ENCODE measurements at places on chromosomes 12 and 14. TPM values are rescaled to one million over a fixed set of nuclear protein-coding genes. Genes with fewer than 3 reads are reported as not detected.

- no peak for DNase-seq
Measured at GRCh38 chr14:103337794-103338193, 3.8 kb downstream of the EIF5 start.

- no peak for DNase-seq
Measured at GRCh38 chr12:9943240-9943639, 11.1 kb upstream of the CLEC2A start.

DNA sequence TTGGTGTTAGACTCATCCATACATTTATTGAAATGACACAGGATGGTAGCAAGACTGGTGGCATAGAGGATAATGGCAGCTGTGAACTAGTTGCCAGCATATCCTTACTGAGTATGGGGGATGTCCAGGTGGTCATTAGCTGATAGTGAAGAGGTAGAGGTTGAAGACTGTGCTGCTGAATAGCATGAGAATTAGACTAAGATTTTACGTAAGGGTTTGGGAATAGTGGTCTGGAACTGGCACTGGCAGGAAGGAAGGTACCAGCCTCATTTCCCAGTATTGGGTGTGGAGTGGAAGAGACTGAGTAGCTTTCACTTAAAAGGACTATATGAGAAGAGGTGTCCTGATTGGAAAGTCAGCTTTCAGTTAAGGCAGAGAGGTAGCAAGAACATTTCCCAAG, 6.5 kb downstream of the ERC1 start:
- DNase-seq = no peak

- no peak for DNase-seq
Measured at GRCh38 chr14:21525962-21526671, at the start of gene SALL2. Gene SALL2, minus strand, starts transcription at chr14:21526346. Its CDS starts 219 bp downstream, at chr14:21526127.

DNA sequence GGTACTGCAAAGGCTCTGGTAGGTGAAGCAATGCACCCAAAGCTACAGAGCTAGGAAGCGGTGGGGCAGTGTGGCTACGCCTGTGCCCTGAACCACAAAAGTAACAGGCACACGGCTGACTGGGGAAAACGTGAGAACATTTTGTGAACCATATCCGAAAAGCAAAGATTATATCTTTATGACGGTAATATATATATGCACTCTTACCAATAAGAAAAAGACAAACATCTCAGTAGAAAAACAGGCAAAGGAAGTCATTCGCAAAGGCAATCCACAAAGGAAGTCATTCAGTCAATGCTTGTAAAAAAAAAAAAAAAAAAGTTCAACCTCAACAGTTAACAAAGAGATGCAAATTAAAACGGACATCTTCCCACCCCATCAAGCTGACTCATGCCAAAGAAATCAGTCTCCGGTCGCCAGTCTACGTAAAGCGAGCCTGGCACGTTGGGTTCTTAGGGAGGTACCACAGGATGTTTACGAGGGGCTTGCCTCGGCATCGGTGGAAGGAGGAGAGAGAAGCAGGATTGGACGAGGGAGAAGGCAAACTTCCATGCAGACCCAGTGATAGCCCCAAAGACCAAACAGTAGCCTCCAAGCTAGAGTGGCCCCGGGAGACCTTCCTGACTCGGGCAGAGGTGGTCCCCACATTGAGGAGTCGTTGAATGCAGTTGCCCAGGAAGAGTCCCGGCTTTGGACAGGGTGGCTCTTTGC, 39.4 kb upstream of the PPP2R5C start:
- peak; percentile 97 for DNase-seq

DNA sequence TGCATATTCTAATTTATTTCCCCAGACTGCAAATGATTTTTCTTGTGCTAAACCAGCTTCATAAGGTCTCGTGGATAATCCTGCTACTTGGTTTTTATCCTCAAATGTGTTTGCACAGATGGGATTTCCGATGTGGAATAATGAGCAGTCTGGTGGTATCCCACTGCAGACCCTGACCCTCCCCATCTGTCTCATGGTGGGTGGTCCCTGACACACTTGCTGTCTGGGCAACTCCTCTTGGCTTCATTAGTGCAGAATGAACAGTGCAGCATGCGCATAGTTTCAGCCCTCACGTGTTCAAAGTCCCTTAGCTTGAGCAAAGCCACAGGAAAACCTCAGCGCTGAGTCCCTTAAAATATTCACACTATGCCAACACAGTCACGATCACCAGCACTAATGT, 996.5 kb downstream of the AACS start:
- no peak for DNase-seq

DNA sequence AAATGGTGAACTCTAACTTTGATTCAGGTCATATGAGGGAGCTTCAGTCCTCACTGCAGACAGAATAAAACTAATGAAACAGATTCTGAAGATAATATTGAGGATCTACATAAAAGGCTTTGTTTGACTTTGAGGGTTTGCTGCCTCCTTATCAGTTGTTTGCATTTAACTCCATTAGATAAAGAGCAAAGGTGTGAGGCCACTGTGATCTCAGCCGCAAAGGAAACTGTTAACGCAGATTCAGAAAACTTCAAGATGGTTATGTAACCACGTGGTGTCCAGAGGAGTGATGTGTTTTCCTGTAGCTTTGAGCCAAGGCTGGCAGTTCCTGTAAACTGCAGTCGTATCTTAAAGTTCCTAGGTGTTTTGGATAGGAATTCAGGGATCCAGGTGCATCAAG, 67.8 kb downstream of the METTL25 start:
- no peak for DNase-seq

DNA sequence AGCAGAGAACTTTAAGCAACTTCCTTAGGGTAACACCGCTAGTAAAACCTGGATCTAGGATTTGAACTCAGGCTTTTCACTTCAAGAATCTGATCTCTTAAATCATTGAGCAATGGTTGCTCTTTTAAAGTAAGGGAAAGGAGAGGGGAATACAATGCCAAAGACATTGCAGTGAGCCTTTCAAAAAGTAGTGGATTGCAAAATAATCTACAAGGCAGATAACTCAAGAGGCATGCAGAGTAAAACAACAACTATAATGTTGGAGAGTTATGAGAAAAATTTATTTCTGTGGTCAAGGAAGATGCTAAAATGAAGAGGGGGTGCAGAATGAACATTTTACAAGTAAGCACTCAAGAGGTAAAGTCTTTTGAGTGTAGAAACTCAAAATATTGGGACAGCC, 432.6 kb downstream of the C12orf50 start:
- DNase-seq = no peak

GRCh38 chr12:96769400-96769799, 137.7 kb upstream of the NEDD1 start:
- no peak for DNase-seq

- DNase-seq = no peak
Measured at GRCh38 chr12:107066691-107067090, 26.7 kb downstream of the CRY1 start.

CACNA2D4 gene
- total RNA-seq = not detected

KRT74 gene
- total RNA-seq = not detected

MORN3 gene
- total RNA-seq = 0.12 TPM

ABCD4 gene
- 26.2 TPM for total RNA-seq
